ENCODE measurements at places on chromosomes 1 and 21.

GRCh38 chr1:101356604-101357443 is 120.0 kb downstream of the S1PR1 start:
- DNase-seq, result no peak

GRCh38 chr1:40630488-40631223 is 34.8 kb downstream of the RIMS3 start:
- DNase-seq, result no peak

DNA sequence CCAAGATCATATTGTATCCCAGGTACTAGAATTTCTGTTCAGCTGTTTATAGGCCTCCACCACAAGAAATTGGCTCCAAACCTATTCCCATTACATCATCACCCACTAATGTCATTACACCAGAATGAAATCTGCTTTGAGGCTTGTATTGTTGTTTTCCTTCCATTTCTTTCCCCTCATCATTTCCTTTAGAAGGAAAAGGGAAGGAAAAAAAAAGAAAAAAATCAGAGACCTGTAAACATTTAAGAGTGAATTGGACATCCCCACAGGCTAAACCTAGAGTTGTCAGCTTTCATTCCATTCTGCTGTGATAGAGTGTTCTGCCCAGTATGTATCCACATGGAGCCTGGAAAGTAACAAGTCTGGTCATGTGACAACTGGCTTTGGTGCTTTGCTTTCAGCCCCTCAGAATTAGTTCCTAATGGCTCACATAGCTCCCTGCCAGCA is 44.6 kb downstream of the NFYC start:
- no peak for DNase-seq

DNA sequence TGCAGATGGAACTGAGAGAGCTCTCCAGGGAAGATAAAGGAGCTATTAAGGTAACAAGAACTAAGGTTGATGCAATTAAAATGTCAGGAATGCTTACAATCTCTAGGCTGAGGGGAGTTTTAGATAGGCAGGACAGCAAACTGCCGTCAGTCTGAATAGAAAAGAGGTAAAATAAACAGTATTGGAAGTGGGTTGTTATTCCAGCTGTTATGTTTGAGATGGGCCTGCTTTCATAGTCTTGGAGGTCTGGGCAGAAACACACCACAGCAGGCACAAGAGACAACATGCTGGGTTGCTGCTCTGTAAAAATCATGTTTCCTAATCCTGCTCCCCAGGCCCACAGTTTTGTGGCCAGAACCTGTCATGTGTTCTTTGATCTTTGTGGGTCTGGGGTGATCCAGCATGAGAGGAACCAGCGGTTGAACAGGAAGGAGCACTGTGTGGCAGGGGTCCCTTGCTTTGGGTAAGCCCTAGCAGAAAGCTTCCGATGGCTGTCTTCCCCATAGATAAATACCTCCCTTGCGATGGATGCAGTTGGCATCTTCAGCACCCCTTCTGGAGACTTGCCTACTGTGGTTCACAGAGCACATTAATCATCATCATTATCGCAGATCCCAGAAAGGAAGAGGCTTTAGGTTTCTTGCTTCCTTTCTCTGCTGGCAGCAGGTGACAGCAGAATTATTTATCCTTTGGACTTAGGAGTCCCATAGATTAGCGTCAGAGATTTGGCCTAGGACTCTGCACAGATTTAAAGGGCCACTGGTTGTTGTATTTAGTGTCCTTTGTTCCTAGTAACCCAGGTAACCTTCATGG is 97.1 kb downstream of the AK5 start:
- DNase-seq, result no peak

DNA sequence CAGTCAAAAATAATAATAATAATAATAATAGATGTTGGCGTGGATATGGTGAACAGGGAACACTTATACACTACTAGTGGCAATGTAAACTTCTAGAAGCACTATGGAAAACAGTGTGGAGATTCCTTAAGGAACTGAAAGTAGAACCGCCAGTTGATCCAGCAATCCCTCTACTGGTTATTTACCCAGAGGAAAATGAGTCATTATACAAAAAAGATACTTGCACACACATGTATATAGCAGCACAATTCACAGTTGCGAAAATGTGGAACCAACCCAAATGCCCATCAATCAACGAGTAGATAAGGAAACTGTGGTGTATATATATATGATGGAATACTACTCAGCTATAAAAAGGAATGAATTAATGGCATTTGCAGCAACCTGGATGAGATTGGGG is 176.0 kb downstream of the PLPP3 start:
- no peak for DNase-seq
